ENCODE measurements at places on chromosomes 16 and 17. TPM values are rescaled to one million over a fixed set of nuclear protein-coding genes. Genes with fewer than 3 reads are reported as not detected.

The CAPNS2 gene
- not detected for total RNA-seq

The TLCD3B gene
- total RNA-seq: 0.88 TPM

The MPP3 gene
- not detected for total RNA-seq

The ZNF830 gene
- total RNA-seq: 34.3 TPM

The KRT33B gene
- total RNA-seq: not detected

The PLLP gene
- total RNA-seq: not detected

All from natural killer cell (primary cell).